ENCODE measurements at places on chromosomes 3 and 15.

- DNase-seq = no peak
Measured at GRCh38 chr15:39327005-39327730, 253.7 kb upstream of the THBS1 start.

DNA sequence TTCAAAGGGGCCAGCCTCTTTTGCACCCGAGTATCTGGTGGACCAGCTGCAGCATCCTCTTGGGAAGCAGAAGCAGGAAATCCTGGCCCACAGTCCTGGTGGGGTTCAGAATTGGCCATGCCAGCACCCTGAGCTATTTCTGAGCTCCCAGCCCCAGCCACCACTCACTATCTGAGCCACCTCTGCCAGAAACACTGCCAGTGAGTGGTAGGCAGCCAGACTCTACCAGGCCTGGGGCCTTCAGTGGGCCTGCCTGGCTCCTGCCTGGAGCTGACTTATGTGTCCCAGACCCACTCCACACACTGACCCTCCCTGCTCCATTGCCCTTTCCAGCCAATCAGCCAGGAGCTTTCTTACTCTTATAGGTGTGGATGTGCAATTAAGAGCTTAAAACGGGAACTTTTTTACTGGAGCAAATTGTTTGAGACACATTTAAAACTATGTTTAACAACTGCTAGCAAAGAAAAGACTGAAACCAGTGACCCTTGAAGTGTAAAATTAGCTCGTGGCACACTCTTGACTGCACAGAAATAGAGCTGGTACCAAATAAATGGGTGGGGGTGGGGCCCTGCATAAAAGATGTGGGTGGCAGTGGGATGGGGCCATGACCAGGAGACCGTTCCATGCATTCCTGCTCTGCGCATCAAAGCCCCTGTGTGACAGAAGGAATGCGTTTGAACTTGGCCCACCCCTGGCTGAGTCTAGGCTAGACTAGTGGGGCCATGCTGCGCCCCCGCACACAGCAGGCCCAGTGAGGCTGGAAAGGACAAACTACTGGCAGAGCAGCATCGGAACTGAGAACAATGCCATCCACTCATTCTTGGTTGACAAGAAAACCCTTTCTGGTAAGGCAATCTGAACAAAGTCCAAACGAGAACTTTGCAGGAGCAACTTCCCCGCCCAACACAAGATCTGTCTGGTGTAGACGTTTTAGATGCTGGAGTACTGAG is 48.0 kb downstream of the CTNNB1 start:
- no peak for DNase-seq

- DNase-seq = no peak
Measured at GRCh38 chr3:37903734-37904133, 42.1 kb downstream of the CTDSPL start.

DNA sequence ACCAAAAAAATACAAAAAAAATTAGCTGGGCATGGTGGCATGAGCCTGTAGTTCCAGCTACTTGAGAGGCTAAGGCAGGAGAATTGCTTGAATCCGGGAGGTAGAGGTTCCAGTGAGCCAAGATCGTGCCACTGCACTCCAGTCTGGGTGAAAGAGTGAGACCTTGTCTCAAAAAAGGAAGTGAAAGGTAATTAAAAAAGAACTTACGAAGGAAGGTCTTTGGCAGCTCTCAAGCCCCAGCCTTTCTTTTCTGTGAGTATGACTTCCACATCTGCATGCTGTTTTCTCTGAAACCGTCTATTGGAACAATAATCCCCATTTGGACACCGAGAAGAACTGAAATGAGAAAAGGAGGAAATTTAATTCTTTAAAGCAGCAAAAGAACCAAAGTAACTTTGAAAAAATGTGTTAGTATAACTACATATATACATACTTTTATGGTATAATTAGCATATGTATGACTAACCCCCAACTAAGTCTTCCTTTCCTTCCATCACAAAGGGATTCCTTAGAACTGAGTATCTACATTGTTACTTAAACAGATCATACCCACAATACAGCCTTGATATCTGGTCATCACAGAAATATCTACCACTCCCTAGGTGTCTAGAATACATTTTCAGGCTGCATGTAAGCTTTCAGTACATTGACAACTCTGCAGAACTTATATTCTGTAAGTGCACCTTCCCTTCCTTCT is 50.1 kb downstream of the SETD2 start:
- DNase-seq = no peak

DNA sequence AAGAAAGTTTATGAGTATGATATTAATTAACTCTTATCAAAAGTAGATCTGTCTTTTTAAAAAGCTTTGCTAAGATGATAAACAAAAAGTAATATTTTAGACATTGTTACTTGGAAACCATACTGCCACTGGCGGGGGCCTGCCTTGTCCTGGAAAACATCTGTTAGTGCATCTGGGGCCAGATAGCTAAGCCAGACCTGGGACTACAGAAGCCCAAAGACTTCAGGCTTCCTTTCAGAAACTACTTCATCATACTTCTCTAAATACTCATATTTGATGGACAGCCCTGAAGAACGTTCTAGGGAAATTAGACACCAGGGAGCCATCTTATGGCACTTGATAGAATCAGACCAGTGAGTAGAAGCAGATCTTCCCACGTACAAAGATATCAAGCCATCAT is 795.4 kb upstream of the SEMA6D start:
- no peak for DNase-seq

DNA sequence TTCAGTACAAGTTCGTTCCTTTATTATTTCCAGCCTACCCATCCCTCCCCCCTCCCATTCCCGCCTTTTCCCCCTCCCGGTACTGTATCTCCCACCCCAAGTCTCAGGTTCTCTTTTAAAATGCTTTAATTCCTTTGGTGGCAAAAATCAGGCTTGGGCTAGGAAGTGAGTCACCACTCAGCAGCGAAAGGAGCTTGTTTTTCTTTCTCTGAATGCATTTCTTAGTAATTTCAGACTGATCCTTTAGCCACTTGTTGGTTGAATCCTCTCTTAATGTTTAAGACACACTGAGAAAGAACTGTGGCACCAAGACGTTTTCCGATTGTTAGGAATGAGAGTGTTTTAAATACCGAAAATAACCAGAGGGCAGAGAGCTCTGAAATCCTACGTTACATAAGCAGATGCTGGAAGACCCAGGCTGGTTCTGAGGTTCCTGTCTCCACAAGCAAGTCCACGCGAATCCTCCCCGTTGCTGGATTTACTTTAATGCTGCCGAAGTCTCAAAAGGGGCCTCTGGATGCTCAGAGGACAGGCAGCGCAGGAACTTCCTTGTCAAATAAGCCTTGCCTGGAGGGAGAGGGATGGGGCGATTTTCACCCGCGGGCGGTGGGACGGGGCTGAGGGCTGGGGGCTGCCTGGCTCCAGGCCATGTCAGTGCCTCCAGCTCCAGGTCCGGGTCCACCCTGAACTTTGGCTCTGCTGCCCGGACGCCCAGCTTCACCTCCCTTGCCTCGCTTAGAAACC is 854 bp upstream of the COL8A1 start:
- no peak for DNase-seq

- DNase-seq = no peak
Measured at GRCh38 chr3:157639756-157640426, 136.7 kb upstream of the VEPH1 start.

- no peak for DNase-seq
Measured at GRCh38 chr3:126972866-126973265, 10.0 kb upstream of the PLXNA1 start.

DNA sequence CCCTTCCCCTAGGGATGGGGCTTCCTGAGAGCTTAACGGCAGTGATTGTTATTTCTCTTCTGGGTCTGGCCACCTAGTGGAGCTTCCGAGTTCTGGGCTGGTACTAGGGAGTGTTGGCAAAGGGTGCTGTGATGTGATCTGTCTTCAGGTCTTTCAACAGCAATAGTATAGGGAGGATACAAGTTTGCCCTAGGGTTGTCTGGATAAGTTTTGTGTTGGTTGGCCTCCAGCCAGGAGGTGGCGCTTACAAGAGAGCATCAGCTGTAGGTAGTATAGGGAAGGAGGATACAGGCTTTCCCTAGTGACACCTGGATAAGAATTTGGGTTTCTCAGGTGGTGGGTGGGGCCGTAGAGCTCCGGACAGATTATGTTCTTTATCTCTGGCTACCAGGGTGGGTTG is 19.2 kb upstream of the CPOX start:
- DNase-seq = no peak

DNA sequence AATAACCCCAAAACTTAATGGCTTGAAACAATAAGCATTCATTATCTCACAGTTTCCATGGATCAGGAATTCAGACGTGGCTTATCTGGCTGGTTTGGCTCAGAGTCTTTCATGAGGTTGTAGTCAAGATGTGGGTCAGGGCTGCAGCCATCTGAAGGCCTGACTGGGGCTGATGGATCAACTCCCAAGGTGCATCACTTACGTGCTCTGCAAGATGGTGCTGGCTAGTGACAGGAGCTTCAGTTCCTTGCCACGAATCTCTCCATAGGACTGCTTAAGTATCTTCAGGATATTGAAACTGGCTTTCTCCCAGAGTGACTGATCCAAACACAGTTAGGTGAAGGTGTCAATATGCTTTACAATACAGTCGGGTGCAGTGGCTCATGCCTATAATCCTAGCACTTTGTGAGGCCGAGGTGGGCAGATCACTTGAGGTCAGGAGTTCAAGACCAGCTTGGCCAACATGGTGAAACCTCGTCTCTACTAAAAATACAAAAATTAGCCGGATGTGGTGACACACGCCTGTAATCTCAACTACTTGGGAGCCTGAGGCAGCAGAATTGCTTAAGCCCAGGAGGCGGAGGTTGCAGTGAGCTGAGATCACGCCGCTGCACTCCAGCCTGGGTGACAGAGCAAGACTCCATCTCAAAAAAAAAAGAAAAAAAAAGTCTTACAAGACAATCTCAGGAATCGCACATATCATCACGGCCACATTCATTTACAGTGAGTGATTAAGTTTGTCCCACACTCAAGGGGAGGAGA is 28.5 kb upstream of the PTPRG start:
- DNase-seq = no peak

GRCh38 chr3:143563786-143564185 is 284.5 kb downstream of the SLC9A9 start:
- DNase-seq = no peak

DNA sequence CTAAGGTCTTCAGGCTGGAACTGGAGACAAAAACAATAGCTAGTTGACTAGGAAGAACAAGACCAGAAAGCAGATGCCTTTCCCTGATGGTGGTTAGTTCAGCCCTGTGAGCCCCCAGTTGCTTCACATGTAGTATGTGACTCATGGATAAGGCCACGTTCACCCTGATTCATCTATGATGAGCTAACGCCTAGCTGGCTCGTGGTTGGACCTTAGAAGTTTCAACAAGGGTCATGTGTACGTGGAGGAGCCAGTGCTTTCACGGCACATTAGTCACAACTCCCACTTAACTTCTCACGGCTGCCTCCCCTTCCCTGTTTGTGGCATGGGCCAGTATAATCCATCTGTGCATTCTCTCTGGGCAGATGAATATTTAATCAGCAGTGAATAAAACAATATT is 20.6 kb downstream of the COL8A1 start:
- no peak for DNase-seq

DNA sequence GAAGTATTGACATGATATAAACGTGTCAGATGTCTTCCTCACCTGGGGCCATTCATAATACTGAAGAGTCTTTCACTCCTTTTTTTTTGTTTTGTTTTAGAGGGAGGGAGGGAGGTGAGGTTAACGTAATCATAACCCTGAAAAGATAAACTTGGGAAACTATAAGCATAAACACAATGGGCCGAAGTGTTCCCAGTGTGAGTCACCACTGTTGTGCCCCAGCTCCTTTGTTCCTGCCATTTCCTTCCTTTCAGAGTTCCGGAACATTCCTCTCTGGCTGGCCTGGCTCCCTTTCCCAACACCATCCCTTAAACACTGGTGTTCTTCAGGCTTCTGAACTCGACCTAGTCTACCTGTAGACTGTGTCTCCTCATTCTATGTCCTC is 18.6 kb downstream of the PLD1 start:
- DNase-seq = no peak

DNA sequence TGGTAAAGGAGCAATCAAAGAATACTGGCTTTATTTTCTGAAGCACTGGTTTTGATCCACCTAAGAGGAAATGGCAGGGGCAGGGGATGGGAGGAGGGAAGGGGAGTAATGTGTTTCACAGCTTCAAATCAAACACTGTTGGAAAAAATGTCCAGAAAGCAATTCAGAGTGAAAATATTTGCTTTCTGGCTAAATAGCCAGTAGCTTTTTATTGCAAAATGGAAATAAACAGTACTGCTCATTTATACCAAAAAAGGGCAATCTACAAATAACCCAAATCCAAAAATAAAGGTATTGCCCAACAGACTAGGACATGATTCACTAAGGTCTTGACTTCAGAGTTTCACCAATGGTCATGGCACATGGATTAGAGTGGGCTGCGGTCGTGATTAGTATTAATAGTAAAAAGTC is 279.3 kb upstream of the THBS1 start:
- DNase-seq = no peak

GRCh38 chr3:122934251-122934650 is 93.3 kb downstream of the SEMA5B start:
- DNase-seq = no peak

DNA sequence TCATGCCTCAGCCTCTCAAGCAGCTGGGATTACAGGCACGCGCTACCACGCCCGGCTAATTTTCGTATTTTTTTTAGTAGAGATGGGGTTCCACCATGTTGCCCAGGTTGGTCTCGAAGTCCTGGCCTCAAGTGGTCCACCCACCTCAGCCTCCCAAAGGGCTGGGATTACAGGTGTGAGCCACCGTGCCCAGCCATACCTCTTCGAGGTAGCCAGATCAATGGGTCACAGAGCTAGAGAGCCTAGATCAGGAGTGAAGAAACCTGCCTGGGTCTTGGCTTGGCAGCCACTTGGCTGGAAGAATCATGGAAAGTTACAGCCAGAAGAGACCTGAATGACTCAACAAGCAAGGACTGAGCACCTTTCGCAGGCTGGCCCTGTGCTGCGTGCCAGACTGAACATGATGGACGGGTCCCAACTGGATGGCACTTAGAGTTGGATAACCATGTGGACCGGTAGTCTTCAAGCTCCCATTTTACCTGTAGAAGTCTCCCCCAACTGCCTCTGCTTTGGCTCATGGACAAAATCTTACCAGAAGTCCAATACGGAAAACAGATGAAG is 29.7 kb downstream of the GNB5 start:
- no peak for DNase-seq

DNA sequence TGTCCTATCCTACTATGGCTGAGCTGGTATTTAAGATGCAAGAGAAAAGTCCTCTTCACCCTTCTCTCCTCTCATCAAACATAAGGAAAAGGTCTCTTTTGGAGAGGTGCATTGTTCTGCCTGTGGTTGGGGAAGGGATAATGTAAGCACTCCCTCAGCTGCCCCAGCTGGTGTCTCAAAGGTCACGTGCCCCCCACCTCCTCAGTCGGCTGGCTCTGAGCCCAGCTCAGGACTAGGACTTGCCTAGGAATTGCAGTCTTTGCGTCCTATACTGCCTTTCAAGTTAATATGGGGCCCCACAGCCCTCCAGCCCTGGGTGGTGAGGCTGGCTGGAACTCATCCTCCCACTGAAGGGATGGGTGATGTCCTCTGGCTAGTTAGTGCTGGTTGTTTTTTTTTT is 29.7 kb downstream of the OR4F15 start:
- DNase-seq = no peak
